ENCODE measurements at places on chromosomes 7 and 10.

- DNase-seq, result no peak
Observed at GRCh38 chr10:125637496-125637895, 45.5 kb downstream of the TEX36 start.

DNA sequence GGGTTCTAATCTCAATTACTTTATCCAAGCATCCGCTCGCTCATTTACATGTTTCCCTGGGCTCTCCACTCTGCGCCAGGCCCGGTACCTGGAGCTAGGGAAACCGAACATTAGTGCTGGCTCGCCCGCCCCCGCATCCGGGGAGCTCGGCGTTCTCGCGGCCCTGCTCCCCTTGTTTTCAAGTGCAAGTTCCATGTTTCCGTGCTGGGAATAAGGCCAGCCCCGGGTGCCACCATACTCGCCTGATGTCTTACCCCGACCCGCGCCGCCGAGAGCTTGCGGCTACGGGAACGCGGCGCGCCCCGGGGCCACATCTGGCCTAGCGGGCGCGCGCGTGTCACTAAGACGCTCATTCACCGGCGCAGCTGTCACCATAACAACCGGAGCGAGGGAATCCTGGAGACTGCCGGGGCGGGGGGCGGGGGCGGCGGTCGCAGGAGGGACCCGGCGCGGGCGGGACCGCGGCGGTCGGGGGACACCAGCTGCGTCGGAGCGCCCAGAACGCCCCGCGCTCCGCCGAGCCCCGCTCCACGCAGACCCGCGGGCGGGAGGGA lies at the start of gene NEURL1:
TSS of gene NEURL1 (plus strand) at position 344 of the 554 bp plus-strand sequence. CDS start 683 bp downstream, outside the sequence.
- peak; percentile 32 for DNase-seq

DNA sequence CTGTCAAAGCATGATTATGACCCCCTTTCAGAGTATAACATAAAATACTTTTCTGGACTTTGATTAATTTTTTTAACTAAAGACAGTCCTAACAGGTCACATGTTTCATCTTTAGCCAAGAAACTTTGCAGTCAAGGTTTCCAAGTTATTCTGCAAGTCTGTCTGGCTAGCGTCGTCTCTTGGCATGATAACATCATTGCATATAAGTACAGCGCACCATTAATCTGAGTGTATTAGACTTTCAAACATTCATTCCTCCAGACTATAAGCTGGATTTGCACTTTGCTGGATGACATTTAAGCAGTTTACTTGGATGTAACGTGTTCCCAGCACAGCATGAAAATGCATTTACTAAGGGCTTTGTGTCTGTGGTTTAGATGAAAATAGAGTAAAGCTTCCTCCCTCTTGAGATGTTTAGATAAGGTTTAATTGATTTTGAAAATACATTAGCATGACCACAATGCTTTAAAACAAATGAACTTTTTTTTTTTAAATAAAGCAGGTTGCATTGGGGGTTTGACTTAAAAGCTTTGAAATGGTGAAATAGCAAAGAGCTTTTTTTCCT lies 349.0 kb upstream of the MTPN start:
- DNase-seq, result no peak

DNA sequence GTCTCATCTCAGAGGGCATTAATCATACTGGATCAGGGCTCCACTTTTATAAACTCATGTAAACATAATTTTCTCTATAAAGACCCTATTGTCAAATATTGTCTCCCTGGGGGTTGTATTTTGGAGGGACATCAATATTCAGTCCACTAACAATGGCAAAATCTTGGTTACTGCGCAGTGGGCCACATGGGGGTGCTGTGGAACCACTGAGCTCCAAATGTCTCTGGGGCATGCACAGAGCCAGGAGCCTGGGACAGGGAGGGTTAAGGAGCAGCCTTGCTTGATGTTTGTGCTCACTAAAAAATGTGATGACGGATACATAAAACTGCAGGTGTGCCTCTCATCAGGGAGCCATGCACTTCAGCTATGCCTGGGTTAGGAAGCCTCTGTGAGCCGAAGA lies 62.1 kb upstream of the PRSS58 start:
- peak; percentile 62 for DNase-seq

- no peak for DNase-seq
Observed at GRCh38 chr10:122678266-122678665, 21.4 kb downstream of the C10orf120 start.

DNA sequence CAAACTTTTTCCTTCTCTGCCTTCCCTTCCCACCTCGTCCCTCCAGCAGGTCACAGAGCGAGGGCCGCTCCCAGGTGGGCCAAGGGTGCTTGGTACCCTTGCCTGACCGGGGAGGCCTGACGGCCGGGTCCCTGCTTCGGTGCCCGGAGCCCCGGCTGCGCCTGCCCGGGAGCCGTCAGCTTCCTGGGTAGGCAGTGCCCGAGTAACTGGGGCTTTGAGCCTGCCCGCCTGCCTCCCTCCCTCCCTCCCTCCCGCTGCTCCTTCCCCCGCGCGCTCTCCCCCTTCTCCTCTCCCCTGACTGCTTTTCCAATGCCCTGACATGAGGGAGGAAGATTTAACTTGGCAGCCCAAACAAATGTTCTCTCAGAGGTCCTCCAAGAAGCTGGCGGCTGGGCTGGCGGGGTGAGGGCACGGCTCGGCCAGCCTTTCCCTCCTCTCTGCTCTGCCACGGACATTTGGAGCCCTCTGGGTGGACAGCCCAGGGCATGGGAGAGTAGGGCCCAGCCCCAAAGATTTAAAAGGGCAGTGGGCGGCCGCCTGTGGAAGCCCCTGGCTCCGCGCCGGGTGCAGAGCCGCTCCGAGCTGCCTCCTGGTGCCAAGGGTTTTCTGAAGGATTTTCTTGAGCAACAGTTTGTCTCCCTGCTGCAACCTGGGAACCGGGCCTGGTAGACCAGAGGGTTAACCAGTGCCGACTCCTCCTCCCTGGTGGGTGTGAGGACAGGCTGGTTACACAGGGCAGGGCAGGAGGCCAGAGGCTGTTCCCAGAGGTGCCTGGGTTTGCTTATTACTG lies 2.0 kb downstream of the ZMIZ1 start:
- DNase-seq, result peak; percentile 76

- no peak for DNase-seq
Observed at GRCh38 chr10:32413513-32413912, 32.4 kb upstream of the CCDC7 start.

GRCh38 chr7:140525743-140526142 lies 46.4 kb upstream of the MKRN1 start:
- DNase-seq, result no peak

- no peak for DNase-seq
Observed at GRCh38 chr7:142025896-142026295, 30.2 kb downstream of the MGAM start.

GRCh38 chr10:58512491-58513187 lies at the start of gene BICC1:
Gene BICC1, plus strand, starts transcription at chr10:58512872. Its CDS starts 272 bp downstream, at chr10:58513144.
- DNase-seq, result peak; percentile 12

- peak; percentile 69 for DNase-seq
Observed at GRCh38 chr10:61904733-61905725, 3.5 kb downstream of the ARID5B start.

DNA sequence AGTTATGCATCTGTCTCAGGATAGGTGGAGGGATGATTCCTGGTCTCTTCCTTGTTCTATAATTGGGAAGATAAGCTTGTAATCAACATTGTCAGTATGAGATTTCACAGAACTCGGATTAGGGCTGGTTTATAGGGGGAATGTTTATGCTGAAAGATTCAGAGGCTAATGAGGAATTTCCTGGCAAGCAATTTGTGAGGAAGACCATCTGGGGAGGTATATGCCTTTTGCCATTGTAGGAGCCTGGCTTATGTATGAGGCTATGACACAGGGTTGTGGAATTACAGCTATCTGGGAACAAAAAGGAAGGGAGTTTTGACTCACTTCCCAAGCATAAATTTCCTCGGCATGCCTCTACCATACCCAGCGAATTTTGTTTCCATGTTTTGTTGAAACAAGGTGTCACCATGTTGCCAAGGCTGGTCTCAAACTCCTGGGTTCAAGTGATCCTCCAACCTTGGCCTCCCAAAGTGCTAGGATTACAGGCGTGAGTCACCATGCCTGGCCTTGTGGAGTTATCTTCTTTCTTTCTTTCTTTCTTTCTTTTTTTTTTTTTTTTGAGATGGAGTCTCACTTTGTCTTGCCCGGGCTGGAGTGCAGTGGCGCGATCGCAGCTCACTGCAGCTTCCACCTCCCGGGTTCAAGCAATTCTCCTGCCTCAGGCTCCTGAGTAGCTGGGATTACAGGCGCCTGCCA lies 1.6 kb upstream of the COPS6 start:
- no peak for DNase-seq

DNA sequence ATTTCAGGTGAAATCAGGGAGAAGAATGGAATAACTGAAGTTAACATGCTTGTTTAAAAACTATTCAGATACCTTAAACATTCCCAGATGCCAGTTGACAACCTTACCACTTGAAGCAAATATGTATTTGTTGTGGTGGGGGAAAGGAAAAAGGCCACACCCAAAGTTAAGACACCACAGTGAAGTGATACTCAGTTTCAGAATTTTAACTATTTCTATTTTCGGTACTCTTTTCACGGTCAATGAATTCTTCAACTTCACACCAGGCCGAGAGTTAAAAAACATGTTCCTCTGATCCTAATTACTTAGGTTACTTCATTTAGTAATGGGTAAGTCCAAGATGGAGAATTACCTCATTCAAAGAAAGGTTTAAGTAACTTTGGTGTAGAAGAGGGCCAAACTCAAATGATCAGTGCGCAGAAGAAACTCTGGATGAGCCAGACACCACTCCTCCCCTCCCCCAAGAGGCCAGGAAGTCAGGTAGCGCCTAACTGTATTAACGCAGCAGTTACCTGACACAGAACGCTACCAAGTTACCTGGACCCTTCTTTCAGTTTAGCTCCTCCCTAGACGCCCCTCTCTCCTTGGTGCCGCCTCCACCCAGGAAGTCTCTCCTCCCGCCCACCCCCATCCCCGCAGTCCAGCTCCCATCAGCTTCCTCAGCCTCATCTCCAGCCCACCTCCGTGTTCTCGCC lies 700 bp downstream of the MTPN start:
- peak; percentile 23 for DNase-seq

DNA sequence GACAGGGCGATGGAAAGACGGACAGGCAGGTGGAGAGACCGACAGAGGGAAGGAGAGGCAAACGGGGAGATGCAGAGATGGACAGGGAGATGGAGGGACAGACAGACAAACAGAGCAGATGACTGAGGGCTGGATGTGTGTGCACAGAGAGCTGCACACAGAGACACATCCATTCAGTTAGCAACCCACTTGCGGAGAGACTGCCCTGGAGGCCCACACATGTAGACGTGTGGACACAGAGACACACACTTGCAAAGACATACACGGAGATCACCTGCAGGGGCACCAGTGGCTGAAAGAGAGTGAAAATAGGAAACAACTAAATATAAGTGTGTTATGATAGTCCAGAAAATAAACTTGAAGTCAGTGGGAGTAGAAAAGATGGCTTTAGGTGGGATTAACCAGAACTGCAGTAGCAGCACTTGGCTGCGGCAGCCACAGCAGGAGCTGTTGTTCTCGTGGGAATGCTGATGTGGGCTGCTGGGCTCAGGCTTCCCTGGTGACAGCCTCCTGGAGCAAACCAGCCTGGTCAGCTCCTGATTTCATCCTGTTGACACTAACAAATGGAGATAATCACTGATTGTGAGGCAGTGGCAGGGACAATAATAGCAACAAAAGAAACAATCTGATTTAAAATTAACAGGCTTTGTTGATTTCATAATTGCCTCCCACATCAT lies 134.1 kb downstream of the CCNY start:
- no peak for DNase-seq

GRCh38 chr7:97499204-97499603 lies 232.7 kb upstream of the TAC1 start:
- DNase-seq, result peak; percentile 23

- no peak for DNase-seq
Observed at GRCh38 chr7:23967949-23968599, 258.1 kb downstream of the STK31 start.

- no peak for DNase-seq
Observed at GRCh38 chr7:105690325-105690945, 109.1 kb upstream of the EFCAB10 start.

- no peak for DNase-seq
Observed at GRCh38 chr10:82982110-82982608, 1107.2 kb downstream of the NRG3 start.

DNA sequence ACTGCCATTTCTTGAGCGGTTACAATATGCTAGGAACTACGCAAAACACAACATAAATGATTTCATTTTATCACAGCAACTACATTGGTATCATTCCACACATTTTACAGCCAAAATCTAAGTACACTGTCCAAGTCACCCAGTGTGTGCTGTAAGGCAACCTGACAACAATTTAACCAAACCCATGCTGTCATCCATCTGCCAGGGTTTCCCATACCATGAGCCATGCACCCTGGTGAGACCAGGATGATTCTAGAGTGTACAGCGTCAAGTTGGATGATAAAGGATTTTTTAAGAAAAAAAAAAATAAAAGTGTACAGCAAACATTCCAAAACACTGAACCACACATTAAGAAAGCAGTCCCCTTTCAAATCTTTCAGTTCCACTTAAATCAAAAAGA lies 52.9 kb downstream of the PIK3AP1 start:
- DNase-seq, result no peak

DNA sequence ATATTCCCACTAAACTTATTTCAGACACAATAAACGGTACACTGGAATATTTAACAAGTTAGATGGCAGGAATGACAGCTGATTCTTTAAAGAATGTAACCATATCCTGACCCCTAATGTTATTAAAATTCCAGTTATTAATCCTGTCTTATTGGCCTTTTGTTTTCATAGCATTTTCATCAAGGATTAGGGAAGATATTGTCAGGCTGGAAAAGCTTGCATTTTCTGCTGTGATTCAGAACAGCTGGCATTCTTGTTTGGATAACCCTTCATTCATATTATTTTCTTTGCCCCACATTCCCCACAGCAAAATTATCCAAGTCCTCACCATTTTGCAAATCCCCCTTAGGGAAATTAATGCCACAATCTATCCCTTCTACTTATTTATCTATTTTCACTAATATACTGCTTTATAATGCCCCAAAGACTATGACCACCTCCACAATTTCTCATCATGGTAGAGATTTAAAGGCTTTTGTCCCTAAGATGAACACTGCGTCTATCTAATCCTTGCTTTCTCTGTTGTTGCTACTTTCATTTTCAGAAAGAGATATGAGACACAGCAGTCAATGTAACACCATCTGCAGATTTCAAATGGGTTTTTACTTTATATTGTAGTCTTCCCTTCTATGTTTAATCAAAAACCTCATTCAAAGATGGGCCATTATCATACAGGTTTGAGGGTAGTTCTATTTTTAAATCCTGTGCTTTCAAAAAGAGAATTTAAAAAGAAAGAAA lies 475.1 kb downstream of the PARD3 start:
- no peak for DNase-seq
